Foreskin keratinocyte (primary cell): ENCODE measurements at places on chromosomes 13 and 19. TPM values are rescaled to one million over a fixed set of nuclear protein-coding genes. Genes with fewer than 3 reads are reported as not detected.

CRB3 gene
- total RNA-seq: 14.9 and 15.3 TPM in 2 replicates

ZNF682 gene
- 2.9 and 3.1 TPM in 2 replicates for total RNA-seq

SLAIN1 gene
- not detected in 2 replicates for total RNA-seq

LRRC63 gene
- total RNA-seq: not detected in 2 replicates

NLRP7 gene
- total RNA-seq: not detected in 2 replicates

BEST2 gene
- not detected in 2 replicates for total RNA-seq

HSH2D gene
- 3.1 and 3.2 TPM in 2 replicates for total RNA-seq

KIR2DL4 gene
- not detected in 2 replicates for total RNA-seq

EXOC3L2 gene
- 0.27 and 0.60 TPM in 2 replicates for total RNA-seq

CYP2F1 gene
- total RNA-seq: not detected in 2 replicates

C2CD4C gene
- total RNA-seq: 4.3 and 5.2 TPM in 2 replicates

UNC13A gene
- total RNA-seq: 0.03 and 0.04 TPM in 2 replicates

MAP4K1 gene
- 0.21 TPM in 1 of 2 replicates, not detected in the other for total RNA-seq

USF2 gene
- 54.5 and 59.6 TPM in 2 replicates for total RNA-seq

ZNF730 gene
- 1.5 and 2.8 TPM in 2 replicates for total RNA-seq

VSTM1 gene
- total RNA-seq: not detected in 2 replicates

ACP5 gene
- total RNA-seq: 13.2 and 14.5 TPM in 2 replicates

KLF5 gene
- total RNA-seq: 75.7 and 85.3 TPM in 2 replicates

MED25 gene
- total RNA-seq: 24.8 and 25.8 TPM in 2 replicates

POSTN gene
- total RNA-seq: 1.8 and 12.7 TPM in 2 replicates

ZNF14 gene
- total RNA-seq: 3.0 and 3.1 TPM in 2 replicates

ZNF565 gene
- total RNA-seq: 2.2 and 2.3 TPM in 2 replicates

NANOS3 gene
- total RNA-seq: 0.56 and 1.2 TPM in 2 replicates

RFPL4AL1 gene
- not detected in 2 replicates for total RNA-seq

ABHD17A gene
- 49.1 and 50.3 TPM in 2 replicates for total RNA-seq

ATP5F1D gene
- 133 and 135 TPM in 2 replicates for total RNA-seq

SYCN gene
- total RNA-seq: not detected in 2 replicates

SOX1 gene
- not detected in 2 replicates for total RNA-seq

PCDH17 gene
- not detected in 2 replicates for total RNA-seq

UGGT2 gene
- 13.6 TPM in 2 replicates for total RNA-seq

MEDAG gene
- total RNA-seq: not detected in 2 replicates

TNNI3 gene
- 5.3 and 5.4 TPM in 2 replicates for total RNA-seq

ZNF382 gene
- 4.4 and 5.7 TPM in 2 replicates for total RNA-seq

GPR12 gene
- total RNA-seq: not detected in 2 replicates

ATP4B gene
- total RNA-seq: not detected in 2 replicates

APC2 gene
- total RNA-seq: 0.07 and 0.10 TPM in 2 replicates

PRKACA gene
- 36.0 and 37.1 TPM in 2 replicates for total RNA-seq

CCL25 gene
- total RNA-seq: not detected in 2 replicates

KASH5 gene
- total RNA-seq: not detected in 2 replicates

ZNF555 gene
- 4.3 and 4.4 TPM in 2 replicates for total RNA-seq

ADAMTSL5 gene
- total RNA-seq: 6.0 and 7.2 TPM in 2 replicates

MYBPC2 gene
- not detected in 2 replicates for total RNA-seq

MTUS2 gene
- 0.03 TPM in 1 of 2 replicates, not detected in the other for total RNA-seq

RASAL3 gene
- not detected in 2 replicates for total RNA-seq

SIAH3 gene
- total RNA-seq: 0.28 and 0.48 TPM in 2 replicates

SH2D3A gene
- 49.3 and 57.8 TPM in 2 replicates for total RNA-seq

HCN2 gene
- 0.20 and 0.21 TPM in 2 replicates for total RNA-seq

LILRA6 gene
- not detected in 2 replicates for total RNA-seq

ABCC4 gene
- 12.7 and 15.0 TPM in 2 replicates for total RNA-seq

RAB3D gene
- 25.2 and 26.9 TPM in 2 replicates for total RNA-seq

ZSCAN1 gene
- total RNA-seq: not detected in 2 replicates

BCL2L12 gene
- 23.7 and 33.0 TPM in 2 replicates for total RNA-seq

PDX1 gene
- total RNA-seq: not detected in 2 replicates

FOXA3 gene
- total RNA-seq: 0.04 TPM in 1 of 2 replicates, not detected in the other
